Activated naive CD4-positive, alpha-beta T cell treated with anti-CD3 and anti-CD28 coated beads, Interleukin-2, amount 50 U/mL, for 72 hours (primary cell): ENCODE measurements at places on chromosomes 3 and 15.

GRCh38 chr15:84992157-84992944, 10.7 kb downstream of the PDE8A start:
- peak; percentile 71 for DNase-seq

- no peak for DNase-seq
These were observed 45.8 kb upstream of the ATP2B2 start for GRCh38 chr3:10551139-10551538.

DNA sequence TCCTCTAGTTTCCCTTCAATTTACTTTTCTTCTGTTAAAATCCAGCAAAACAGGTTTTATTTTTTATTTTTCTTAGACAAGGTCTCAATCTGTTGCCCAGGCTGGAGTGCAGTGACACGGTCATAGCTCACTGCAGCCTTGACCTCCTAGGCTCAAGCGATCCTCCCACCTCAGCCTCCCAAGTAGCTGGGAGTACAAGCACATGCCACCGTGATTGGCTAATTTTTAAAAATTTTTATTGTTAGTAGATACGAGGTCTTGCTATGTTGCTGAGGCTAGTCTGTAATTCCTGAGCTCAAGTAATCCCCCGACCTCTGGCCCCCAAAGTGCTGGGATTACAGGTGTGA, 41.6 kb downstream of the ILDR1 start:
- DNase-seq = no peak

- DNase-seq = no peak
These were observed at the start of gene GABRA5 for GRCh38 chr15:26866298-26867199. GABRA5 (plus strand) TSS chr15:26867062; CDS start chr15:26869249, 2,187 bp downstream.

DNA sequence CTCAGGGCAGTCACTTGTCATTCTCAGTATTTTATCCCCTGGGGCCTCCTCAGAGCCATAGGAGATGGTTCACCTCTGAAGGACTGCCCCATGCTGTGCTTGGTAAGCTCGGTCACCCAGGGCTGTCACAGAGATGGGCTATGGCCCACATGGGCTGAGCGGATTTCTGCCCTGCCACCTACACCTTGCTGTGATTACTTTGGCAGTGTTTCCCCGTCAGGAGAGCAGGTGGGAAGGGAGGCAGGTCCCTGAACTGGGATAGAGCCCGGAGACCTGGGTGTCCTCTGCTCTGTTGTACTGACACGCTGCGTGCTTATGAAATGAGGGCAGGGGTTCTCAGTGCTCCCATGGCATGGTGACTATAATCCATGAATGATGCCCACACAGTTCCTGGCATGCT, 48.9 kb downstream of the APBA2 start:
- DNase-seq = no peak

GRCh38 chr3:27426926-27427325, 57.3 kb downstream of the SLC4A7 start:
- no peak for DNase-seq

GRCh38 chr3:11899826-11900225, 53.1 kb upstream of the TAMM41 start:
- no peak for DNase-seq

DNA sequence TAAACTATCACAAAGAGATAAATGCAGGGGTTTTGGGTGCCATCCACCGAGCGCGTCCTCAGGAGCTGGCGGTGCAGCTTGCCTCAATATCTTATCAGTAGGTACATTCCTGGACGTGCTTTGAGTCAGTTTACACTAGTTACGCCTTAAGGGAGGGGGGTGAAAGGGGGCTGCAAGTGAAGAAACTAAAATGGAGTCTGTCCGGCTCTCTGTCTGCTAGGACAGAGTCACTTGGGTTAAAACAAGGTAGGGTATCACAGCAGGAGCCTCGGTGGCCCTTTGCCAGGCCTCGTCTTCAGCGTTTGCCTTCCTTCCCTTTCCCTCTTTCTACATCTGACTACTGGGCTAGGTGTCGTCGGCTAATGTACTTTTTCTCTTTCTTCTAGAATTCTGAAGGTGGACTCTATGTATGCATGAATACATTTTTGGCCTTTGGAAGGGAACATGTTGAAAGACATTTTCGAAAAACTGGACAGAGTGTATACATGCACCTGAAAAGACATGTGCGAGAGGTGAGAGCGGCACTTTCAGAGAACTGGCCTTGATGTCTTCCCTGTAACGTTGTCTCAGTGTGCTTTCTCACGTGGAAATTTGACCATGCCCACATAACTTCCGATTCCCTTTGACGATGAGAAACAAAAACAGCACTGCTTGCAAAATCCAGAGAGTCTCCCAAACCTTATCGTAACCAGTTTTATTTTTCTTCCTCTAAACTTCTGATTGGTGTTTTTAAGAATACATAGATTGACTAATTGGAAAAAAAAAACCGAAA, 28.8 kb downstream of the USP13 start:
- no peak for DNase-seq

- no peak for DNase-seq
These were observed 12.3 kb upstream of the SEMA7A start for GRCh38 chr15:74445816-74446763.

GRCh38 chr3:52039846-52040245, 16.5 kb downstream of the DUSP7 start:
- no peak for DNase-seq

DNA sequence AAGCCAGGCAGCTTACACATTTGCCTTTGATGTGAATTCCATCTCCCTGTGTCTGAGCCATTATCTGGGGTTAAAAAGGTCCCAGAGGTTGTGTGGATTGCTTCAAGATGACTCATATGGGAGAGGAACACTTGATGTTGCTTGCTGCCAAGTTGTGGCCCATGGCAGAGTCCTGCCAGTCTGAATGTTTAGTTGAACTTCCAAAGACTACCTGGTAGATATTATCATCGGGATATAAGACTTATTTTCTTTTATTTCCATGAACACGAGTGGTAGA, 85.6 kb downstream of the TJP1 start:
- DNase-seq = no peak

- no peak for DNase-seq
These were observed 229.8 kb downstream of the TBL1XR1 start for GRCh38 chr3:176967522-176967921.

GRCh38 chr3:125078951-125079674, 23.3 kb upstream of the HEG1 start:
- no peak for DNase-seq

DNA sequence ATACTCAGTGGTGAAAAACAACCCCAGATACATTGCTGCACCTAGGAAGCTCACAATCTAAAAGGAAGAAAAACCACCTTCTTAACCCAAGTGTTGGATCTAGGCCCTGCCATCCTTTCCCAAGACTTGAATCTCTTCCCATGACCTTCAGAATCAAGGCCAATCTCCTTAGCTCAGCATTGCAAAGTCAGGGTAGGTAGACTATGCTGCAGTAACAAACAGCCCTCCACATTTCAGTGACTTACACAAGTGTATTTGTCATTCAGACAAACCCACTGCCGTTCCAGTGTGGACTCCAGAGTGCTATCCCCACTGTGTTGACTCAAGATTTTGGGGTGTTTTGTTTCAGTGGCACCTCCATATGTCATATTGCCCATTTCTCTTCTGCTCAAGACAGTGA, 278.4 kb downstream of the UACA start:
- no peak for DNase-seq

DNA sequence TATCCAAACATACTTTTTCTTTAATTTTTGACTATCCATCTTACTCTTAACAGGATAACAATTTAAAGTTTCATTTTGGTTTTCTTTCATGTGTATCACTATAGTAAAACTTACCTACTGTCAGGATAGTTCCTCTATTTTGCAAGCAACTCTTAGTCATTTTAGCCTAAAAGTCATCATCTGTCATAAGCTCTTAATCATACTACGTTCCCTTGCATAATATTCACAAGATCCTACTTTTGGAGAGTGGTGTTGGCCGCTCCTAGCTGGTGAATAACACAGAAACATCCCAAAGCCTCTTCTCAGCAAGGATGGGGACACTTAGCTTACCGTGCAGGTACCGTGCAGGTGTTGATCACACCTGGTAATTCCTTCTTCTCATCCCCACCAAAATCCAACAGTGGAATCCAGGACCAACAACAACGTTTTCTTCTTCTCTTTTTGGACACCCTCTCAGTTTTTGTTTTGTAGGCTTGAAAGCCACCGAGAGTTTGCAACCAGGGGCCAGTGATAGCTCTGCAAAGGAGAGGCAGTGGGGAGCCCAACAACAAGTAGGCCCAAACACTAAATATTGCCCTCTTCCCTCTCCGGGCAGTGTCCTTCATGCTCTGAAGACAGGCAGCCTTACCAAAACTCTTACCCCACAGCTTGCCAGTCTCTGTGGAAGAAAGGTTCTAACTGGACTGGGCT, 433 bp downstream of the FILIP1L start:
- no peak for DNase-seq

GRCh38 chr3:81585056-81585455, 176.4 kb downstream of the GBE1 start:
- no peak for DNase-seq

GRCh38 chr3:147620906-147621305, 211.7 kb downstream of the ZIC1 start:
- no peak for DNase-seq

GRCh38 chr3:127684871-127685707, 12.3 kb downstream of the ABTB1 start:
- DNase-seq = peak; percentile 44

DNA sequence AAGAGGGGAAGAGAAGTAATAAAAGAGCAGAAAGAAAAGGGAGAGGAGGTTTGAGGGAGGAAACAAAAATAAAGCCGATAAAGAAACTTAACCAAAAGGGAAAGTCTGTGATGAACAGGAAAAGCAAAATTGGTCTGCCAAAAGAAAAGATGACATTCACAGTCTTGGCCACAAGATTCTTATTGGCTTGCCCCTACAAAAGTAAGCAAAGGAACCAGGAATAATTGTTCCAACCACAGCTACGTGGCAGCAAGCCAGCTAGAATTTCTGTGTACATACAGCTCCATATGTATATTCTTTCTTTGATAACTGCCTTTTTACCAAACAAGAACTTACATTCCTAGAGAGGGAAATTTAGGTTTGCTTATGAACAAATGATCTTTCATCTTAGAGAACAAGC, 79.6 kb downstream of the MLH1 start:
- no peak for DNase-seq

GRCh38 chr3:25151281-25151902, 276.7 kb upstream of the RARB start:
- no peak for DNase-seq

GRCh38 chr3:36362973-36363372, 17.3 kb upstream of the STAC start:
- no peak for DNase-seq

DNA sequence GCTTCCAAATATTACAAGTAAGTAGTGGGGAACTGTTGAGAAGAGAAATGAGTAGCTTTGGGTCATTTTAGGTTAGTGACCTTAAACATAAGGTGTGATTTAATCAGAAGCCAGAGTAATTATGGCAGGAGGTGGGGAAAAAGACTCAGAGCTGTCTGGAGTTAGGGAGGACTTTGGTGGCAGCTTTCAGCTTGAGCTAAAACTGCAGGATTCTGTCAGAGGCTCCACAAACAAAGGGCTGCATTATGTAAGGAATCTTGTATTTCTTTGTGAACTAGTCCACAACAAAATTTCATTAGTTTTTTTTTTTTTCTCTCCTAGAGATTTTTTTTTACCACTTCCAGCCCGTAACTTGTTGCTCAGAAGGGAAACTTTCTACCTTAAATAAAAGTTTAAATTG, 345.3 kb downstream of the TIGIT start:
- no peak for DNase-seq

DNA sequence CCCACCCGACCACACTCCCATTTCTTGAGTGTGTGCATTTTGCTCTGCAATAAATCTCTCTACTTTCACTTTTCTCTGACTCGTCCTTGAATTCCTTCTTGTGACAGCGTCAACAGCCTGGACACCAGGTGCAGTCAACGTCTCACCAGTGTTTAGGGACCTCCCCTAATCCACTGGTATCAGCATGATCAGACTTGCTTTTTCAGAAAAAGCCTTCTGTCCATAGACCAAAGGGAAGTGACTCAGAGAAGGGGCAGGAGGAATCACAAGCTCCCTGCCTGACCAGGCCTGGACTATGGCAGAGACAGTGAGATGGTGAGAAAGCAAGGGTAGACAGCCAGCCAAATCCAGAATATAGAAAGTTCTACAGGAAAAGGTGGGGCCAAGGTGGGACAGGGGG, 15.5 kb downstream of the CCR5 start:
- DNase-seq = no peak

DNA sequence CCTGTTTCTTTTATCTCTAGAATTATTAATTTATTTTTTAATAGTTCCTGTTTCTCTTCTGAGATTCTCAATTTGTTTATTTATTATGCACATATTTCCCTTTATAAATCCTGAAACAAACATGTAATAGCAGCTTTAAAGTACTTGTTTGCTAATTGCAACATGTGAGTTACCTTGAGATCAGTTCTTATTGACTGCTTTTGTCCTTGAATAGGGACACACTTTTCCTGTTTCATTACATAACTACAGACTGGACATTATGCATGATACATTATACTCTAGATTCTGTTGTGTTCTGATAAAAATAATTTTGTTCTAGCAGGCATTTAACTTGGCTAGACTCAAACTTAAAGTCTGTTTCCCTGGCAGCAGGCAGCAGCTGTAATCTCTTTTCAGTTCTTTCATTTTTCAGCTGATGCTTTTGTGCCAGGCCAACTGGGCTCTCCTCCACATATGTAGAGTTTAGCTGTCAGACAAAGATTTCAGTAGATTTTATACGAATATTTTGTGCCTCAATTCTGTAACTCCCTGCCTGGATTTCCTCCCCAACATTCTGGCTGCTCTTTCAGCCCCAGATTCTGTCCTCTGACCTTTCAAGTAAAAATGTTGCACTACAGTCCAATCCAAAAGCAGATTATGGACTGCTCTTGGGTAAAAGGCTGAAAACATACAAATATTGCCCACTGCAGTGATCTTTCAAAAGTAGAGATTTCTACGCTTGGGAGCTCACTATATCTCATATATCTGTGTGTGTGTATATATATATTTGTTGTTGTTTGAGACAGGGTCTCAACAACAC, 41.9 kb downstream of the PCOLCE2 start:
- no peak for DNase-seq

DNA sequence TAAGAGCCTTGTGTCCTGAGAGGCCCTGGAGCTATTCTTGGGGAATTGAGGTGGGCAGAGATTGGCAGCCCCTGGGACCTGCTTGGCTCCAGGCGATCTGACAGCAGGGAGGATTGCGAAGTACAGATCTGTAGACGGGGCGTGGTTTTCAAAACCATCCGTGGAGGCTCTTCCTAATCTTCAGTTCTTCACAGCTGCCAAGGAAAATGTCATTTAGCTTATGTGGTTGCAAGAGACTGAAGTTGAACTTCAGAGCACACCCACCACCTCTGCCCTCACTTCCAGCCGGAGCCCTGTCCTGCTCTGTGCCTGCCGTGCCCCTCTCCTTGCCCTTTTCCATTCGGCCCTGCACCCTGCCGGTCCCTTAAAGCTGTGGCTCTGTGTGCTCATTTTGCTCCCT, 12.9 kb downstream of the NISCH start:
- DNase-seq = no peak
